ENCODE measurements at places on chromosomes 5 and 9.
A peak's percentile ranks its signal among the peaks of the same experiment; 100 is the strongest.

GRCh38 chr5:71782393-71782770 is 63.3 kb downstream of the CARTPT start:
- no peaks in the 10 kb centered on the region for H3K27me3 ChIP-seq
- no peaks in the 10 kb centered on the region for H3K36me3 ChIP-seq
- no peak for DNase-seq
- no peak overlapping the region for H3K4me3 ChIP-seq

DNA sequence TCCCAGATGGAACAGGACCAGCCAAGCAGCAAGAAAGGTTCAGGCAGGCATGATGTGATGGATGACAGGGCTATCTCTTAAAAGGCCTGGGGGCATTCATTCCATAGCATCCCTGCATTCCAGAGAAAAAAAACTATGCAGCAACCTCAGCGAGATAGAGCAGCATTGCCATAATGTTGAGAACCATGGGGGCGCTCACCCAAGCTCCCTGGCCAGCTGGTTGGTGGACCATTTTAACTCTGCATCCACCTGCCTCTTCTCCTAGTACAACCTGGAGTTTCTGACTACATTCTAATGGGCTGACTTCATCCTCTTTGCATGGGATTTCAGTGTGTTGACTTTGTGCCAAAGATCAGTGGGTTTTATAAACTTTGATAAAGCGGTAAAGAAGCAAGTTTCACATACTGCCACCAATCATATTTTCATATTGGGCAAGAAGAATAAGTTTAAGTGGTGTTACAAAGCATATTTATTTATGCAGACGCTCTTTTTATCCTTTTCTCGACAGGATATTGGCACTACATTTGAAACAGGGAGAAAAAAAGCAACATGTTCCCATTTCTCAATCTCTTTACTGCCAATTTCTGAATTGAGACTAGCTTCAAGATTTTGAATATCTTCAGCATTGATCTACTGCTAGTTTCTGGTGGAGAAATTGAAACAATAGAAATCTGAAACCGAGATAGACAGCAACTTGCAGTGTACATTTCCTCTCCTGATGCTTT is 378.3 kb upstream of the WWC1 start:
- peaks cover 20% of the 10 kb centered on the region for H3K4me1 ChIP-seq
- H3K36me3 ChIP-seq: no peaks in the 10 kb centered on the region
- no peak overlapping the region for H3K27ac ChIP-seq
- no peak overlapping the region for H3K4me3 ChIP-seq

- no peak overlapping the region for H3K4me3 ChIP-seq
- DNase-seq: no peak
- no peaks in the 10 kb centered on the region for H3K36me3 ChIP-seq
- no peaks in the 10 kb centered on the region for H3K27me3 ChIP-seq
- H3K4me1 ChIP-seq: no peaks in the 10 kb centered on the region
Observed at GRCh38 chr9:130128733-130129431, 43.3 kb upstream of the NCS1 start.

DNA sequence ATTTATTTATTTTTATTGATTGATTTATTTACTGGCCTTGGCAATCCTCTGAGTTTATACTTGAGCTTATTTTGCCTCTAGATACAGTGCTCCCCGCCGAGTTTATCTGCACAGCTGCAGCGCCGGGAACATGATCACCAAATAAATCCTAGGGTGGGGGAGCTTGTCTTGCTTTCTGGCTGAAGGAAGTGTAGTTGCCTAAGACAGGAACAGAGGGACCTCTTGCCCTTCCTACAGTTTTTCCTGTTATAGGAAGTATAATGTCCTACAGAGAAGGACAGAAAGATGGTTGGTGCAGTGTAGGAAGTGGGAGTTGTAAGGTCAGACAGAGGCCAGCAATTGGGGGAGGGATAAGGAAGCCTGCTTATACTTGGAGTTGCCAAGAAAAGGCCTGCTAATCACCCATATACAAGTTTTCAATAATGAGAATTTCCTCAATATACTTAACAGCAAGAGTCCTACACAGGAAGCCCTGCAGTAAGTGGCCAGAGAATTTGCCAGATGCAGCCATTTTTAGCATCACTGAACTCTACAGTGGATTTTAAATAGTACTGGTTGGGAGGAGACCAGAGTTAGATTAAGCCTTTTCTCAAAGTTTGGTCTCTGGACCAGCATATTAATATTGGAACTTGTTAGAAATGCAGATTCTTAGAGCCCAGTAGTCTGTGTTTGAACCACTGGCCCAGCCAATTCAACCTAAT is 7.7 kb downstream of the AOPEP start:
- no peak overlapping the region for H3K27ac ChIP-seq
- H3K4me3 ChIP-seq: no peak overlapping the region
- H3K27me3 ChIP-seq: no peaks in the 10 kb centered on the region
- no peaks in the 10 kb centered on the region for H3K4me1 ChIP-seq

DNA sequence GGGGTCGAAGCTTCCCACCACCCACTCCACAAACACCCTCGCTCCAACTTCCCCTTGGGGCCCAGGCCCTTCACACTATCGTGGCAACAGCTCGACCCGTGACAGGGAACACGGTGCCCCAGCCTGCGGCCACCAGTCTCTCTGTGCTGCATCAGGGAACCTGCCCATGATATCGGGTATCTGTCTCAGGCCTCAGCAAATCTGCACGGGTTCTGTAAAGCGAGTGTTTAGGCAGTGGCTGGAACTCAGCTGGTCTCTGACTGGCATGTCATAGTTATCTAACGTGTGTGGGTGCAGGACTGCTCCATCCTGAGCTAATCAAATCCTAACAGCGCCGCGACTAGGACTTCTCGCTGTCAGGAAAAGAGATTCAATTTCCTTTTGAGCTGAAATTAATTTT is 42.9 kb downstream of the DBH start:
- no peak overlapping the region for H3K4me3 ChIP-seq
- no peak overlapping the region for H3K27ac ChIP-seq
- H3K36me3 ChIP-seq: no peaks in the 10 kb centered on the region
- H3K27me3 ChIP-seq: peaks cover 97% of the 10 kb centered on the region

DNA sequence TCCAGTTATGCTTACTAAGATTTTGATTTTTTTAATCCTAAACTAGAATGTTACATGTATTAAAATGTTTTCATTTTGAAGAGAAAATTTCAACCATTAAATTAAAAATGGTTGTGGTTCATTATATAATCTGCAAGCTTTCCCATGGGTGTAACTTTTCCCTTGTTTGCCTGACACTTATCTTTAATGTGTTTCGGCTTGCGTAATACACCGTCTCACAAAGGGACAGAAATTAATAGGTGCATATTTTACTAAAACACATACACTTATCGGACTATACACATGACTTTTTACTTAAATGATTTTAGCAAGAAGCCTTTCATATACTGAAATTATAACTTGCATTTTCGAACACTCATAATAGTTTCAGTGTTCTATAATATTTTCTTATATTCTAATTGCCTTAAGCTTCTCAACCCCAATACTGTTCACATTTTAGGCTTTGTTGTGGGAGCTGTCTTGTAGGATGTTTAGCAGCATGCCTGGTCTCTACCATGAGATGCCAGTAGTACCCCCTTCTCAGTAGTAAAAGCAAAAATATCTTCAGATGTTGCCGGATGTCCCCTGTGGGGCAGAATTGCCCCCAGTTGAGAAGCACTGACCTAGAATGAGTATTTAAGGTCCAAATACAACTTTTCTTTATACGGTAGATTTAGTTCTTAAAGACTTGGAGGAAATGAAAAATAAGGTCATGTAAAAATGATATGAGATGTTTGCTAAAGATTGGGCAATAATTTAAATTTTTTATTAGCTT is 28.6 kb downstream of the UGCG start:
- no peak for DNase-seq
- H3K27ac ChIP-seq: 0 out of 2 replicates have a peak overlapping the region, but pooled peaks have one; percentile 35
- no peaks in the 10 kb centered on the region for H3K27me3 ChIP-seq
- no peaks in the 10 kb centered on the region for H3K36me3 ChIP-seq

- H3K4me3 ChIP-seq: no peak overlapping the region
- no peak for DNase-seq
- H3K4me1 ChIP-seq: no peaks in the 10 kb centered on the region
- no peak overlapping the region for H3K27ac ChIP-seq
- no peaks in the 10 kb centered on the region for H3K27me3 ChIP-seq
Observed at GRCh38 chr9:95521699-95522098, 4.9 kb upstream of the PTCH1 start.

Measured in MM.1S (cell line).